DMS153 (cell line): ENCODE measurements at places on chromosomes 2 and 18.
A peak's percentile ranks its signal among the peaks of the same experiment; 100 is the strongest.

GRCh38 chr2:10793816-10794215 is 18.8 kb downstream of the PDIA6 start:
- no peak for DNase-seq

DNA sequence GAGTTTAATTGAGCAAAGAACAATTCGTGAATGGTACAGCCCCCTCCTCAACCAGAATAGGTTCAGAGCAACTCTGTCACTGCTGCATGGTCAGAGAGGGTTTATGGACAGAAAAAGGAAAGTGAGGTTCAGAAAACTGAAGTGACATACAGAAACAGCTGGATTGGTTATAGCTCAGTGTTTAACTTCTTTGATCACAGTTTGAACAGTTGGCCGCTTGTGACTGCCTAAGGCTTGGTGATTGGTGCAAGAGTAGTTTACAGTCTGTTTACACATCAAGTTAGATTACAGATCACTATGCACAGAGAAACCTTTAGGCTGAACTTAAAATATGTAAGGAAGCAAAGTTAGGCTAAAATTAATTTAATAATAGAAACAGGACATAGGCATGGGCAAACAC is 459.2 kb downstream of the KCNJ3 start:
- DNase-seq, result no peak

- no peak for DNase-seq
Measured at GRCh38 chr18:12722731-12723130, 19.9 kb downstream of the PSMG2 start.

DNA sequence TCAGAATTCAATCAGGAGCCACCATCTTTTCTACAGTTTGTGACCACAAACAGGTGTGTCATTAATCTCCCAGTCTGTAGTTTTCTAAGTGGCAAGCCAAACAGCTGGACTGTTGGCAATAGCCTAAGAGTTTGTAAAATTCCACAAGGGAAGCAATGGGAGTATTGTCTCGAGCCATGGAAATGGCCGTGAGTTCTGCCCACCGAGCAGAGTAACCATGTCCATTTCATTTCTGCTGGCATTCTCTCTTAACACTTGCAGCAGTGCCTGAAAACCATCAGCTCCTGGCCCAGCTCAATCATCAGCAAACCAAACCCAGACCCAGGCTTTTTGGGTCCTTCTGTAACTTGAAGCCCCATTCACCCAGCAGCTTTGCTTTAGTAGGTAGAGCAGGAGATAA is 387.8 kb upstream of the CDH7 start:
- DNase-seq, result no peak

DNA sequence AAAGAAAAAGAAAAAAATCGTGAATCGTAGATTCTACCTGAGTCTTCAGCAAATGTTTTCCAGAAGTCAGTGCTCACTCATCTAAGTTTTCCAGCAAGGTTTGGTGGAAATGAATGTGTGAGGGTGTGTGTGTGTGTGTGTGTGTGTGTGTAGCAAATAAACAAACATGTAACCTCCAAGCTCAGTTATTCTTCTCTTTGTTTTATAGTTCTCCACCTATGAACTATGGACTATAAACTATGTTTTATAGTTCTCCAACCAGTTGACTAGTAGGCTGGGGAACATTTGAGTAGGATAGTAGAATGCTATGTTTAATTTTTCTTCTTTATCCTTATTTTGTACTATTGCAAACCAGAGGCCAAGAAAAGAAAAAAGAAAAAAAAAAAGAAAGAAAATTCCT is 44.6 kb upstream of the SERPINE2 start:
- DNase-seq, result no peak

- DNase-seq, result peak; percentile 69
Measured at GRCh38 chr2:237572021-237572741, 5.8 kb downstream of the PRLH start.

DNA sequence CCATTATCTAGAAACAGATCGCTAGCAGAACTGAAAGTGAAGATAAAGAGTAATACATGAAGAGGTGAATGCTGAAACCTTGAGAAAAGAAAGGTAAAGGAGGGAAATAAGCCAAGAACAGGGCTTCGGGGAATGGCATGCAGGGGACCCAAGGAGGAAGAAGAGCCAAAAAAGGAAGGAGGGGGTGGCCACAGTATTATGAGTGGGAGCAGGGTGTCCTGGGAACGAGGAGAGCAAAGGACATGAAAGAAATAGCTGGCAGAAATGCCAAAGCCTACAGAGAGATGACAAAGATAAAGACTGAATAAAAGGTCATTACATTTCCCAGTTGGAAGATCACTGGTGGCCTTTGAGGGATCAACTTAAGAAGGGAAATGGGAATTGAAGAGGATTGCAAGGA is 82.9 kb downstream of the ACTR3 start:
- DNase-seq, result no peak

GRCh38 chr2:213609570-213610170 is 325.4 kb downstream of the SPAG16 start:
- DNase-seq, result no peak
